ENCODE measurements at places on chromosomes 11 and 22.

- no peak for DNase-seq
Observed at GRCh38 chr11:27213232-27213660, 149.8 kb downstream of the CCDC34 start.

- no peak for DNase-seq
Observed at GRCh38 chr11:2290351-2290841, 11.3 kb downstream of the C11orf21 start.

DNA sequence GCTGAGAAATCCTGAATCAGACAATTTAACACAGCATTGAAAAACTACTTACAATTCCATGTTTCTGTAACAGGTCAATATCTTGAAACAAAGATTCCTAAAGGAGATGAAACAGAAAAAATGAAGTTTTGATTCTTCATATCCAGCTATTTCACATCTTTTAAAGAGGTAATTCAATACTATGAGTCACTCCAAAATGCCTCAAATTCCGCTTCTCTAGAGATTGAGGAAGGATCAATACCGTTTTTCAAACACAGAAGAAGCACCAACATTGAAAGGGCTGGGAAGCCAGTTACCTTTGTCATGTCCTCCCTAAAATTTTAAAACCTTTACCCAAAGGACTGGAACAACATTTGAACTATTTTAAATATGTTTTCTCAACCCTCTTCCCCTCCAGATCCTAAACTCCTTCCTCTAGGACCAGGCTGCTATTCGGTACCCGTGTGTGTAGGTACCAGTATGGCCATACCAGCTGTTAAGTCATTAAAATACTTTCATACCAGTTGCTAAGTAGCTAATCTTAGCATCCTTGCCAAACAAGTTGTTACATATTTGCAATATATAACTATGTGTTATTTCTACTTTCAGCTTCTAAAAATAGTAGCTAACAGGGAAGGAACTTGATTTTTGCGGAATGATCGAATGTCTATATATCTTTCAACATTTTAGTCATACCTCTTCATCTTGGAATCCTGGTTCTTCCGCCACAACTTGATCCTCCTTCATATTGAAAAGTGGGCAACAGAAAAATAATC lies 2.3 kb downstream of the DMC1 start:
- DNase-seq, result no peak

DNA sequence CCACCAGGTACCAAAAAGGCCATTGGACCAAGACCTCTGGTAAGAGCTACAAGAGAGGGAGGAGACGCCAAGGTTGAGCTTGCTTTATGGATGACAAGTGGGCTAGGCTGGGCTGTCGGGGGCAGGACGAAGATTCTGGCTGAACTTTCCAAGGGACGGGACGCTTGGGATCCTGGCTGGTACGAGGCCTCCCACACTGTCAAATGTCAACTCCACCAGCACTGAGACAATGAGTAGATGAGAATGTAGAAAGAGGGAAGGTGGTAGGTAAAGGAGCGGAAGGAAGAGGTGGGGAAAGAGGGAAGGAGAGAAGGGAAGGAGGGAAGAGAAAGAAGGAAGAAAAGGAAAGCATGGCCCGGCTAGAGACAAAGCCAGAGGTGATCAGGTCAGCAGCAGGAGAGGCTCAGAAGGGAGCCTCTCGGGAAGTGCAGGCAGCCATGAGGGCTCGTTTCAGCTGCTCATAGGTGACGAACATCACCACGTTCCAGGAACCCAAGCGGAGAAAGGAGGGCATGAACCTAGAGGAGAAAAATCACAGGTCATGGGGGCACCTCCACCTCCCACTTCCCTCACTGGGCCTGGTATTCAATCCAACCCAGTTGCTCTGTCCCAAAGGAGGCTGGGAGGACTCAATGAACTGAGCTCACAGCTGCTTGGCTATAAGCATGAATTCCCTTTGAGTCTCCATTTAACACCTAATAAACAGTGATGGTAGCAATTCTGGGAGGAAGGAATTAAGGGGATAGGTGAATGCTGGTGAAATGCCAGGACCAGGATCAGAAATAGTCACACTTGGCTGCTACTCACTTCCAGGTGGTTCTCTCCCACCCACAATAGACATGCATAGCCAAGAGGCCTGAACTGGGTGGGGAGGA lies 7.8 kb downstream of the UCP2 start:
- no peak for DNase-seq

DNA sequence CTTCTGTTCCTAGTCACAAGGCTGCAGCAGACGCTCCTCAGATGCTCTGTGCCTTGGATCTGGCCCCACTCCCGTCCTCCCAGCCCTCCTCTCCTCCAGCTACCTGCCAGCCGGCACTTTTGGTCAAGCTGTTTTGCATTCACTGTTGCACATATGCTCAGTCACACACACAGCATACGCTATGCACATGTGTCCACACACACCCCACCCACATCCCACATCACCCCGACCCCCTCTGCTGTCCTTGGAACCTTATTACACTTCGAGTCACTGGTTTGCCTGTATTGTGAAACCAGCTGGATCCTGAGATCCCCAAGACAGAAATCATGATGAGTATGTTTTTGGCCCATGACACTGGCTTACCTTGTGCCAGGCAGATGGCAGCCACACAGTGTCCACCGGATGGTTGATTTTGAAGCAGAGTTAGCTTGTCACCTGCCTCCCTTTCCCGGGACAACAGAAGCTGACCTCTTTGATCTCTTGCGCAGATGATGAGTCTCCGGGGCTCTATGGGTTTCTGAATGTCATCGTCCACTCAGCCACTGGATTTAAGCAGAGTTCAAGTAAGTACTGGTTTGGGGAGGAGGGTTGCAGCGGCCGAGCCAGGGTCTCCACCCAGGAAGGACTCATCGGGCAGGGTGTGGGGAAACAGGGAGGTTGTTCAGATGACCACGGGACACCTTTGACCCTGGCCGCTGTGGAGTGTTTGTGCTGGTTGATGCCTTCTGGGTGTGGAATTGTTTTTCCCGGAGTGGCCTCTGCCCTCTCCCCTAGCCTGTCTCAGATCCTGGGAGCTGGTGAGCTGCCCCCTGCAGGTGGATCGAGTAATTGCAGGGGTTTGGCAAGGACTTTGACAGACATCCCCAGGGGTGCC lies 109.8 kb downstream of the BCR start:
- DNase-seq, result peak; percentile 23

- no peak for DNase-seq
Observed at GRCh38 chr11:18307461-18308139, 14.3 kb downstream of the HPS5 start.

DNA sequence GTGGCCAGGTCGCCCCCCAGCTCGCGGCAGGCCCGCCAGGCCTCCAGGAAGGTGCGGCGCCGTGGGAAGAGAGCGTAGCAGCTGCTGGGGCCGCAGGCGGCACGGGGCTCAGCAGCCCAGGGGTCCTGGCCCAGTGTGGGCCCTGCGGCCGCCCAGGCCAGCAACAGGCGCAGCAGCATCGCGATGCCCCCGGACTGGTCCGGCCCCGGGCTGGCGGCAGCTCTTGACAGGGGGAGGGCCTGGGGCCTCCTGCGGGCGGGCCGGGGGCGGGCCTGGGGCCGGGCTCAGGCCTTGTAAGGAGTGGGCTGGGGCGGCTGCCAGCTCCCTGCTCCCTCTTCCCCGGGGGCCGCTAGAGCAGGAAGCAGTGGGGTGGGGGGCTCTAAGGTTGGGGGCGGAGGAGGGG lies at the start of gene CD248:
Gene CD248, minus strand, starts transcription at position 196 of the 403 bp plus-strand sequence. Its CDS starts 17 bp downstream, at position 179.
- DNase-seq, result no peak

GRCh38 chr11:27085605-27086004 lies 45.0 kb downstream of the BBOX1 start:
- DNase-seq, result no peak

DNA sequence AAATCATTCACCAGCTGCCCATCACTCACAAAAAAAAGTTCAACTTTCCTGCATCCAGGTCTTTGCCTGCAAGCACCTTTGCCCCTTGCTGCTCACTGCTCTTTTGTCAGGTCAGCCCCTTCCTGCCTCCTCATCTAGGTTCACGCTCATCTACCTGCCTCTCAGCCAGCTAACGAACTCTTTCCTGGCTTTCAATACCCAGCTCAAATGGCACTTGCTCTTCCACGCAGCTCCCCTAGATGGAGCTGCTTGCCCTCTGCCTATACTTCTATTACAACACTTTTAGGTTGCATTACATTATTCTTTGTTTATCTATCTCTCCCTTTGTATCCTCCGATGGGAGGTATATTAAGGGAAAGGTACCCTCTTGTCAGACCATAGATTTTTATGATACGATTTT lies 78.9 kb upstream of the TBCEL start:
- DNase-seq, result no peak

GRCh38 chr11:77093987-77094840 lies 8.4 kb upstream of the OMP start:
- DNase-seq, result no peak

DNA sequence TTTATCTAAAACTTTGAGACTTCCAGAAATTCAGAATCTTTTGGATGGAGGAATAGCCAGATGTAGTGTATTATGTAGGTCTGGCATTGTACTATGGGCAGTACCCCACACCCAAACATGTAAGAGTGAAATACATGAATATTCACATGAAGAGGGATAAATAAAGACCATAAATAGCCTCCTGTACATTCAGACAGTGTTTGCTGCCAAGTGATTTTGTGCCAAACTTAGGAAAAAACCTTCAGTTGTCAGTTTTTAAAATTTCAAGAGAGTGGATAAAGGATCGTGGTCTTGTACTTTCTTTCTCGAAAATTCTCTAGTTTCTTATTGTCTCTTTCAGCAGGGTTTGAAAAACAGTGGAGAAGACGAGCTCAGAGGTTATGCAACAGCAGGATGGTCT lies 150.3 kb upstream of the LARGE1 start:
- no peak for DNase-seq

- DNase-seq, result no peak
Observed at GRCh38 chr11:111541254-111542061, 938 bp downstream of the LAYN start.

GRCh38 chr11:87934182-87934581 lies 241.1 kb downstream of the RAB38 start:
- DNase-seq, result no peak

- DNase-seq, result no peak
Observed at GRCh38 chr11:61489833-61490721, 18.5 kb upstream of the LRRC10B start.

DNA sequence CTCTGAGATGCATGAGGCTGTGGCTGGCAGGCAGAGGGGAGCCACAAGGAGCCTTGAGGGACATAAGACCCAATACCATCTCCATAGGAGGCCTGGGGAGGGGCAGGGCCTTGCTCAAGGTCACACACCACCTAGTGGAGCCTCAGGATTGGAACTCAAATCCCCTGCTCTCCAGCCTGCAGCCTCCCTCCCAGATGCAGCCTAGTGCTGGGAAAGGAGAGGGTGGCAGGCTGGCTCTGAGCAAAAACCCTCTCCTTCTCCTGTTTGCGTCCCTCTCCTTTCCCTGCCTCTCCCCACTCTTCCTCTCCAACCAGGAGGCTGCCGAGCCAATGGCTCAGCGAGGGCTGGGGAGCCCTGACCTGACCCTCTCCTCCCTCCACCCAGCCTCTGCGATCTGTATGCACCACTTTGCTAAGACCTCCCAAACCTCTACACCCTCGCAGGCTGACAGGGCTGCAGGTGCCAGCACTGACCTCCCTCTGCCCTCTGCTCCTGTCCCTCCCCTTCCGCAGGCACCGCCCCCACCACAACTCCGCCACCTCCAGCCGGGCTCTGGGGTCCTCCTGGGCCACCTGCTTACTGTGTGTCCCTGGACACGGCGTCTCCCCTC lies 14.7 kb downstream of the IGLL1 start:
- no peak for DNase-seq

Measured in stimulated activated CD8-positive, alpha-beta memory T cell treated with anti-CD3 and anti-CD28 coated beads, Interleukin-15, amount 100 ng/mL, for 48 hours (primary cell).